ENCODE measurements at places on chromosomes 13 and 19.

DNA sequence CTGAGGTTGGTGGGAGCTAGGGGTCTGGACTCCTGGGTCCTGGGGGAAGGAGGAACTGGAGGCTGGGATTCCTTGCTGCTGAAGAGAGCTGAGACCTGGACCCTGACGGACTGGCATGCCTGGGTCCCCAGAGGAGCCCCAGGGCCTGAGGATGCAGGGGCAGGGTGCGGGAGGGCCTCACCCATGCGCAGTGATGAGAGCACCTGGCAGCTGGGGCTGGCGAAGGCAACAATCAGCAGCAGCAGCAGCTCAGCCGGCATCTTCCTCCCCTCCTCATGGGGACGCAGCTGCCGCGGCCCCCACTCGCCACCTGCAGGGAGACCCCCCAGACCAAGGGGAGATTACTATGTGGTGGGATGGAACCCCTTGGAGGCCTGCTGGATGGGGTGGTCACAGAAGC, 4.5 kb downstream of the GRIK5 start:
- no peak for DNase-seq

- no peak for DNase-seq
Measured at GRCh38 chr19:5006821-5007220, 37.9 kb downstream of the KDM4B start.

DNA sequence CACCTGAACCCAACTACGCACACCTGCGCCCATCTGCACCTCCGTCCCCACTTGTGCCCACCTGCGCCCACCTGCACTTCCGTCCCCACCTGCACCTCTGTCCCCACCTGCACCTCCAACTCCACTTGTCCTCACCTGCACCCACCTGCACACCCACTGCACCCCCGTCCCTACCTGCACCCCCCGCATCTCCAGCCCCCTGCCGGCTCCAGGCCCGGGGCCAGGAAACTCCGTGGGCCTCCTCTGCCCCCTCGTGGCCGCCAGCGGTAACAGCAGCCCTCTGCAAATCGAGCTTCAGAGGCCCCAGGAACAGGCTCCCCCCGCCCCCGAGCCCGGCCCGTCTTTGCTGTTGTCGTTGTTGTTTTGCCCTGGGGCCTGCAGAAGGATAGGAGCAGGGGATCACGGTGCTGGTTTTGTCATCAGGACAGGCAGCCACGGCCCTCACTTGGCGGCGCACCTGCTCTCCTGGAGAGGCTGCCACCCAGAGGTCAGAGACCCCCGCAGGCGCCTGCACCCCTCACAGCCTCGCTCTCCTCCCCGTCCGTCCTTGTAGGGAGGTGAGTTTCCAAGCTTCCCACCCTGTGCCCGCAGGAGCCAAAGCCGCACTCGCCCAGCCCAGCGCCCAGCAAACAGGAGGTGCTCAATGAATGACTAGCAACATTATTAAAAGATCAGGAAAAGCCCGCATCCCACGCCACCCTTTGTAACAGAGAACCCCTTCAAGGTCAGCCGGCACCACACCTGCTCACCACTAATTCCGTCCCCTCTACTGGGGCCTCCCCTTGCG, 65.4 kb downstream of the GNG7 start:
- peak; percentile 56 for DNase-seq

DNA sequence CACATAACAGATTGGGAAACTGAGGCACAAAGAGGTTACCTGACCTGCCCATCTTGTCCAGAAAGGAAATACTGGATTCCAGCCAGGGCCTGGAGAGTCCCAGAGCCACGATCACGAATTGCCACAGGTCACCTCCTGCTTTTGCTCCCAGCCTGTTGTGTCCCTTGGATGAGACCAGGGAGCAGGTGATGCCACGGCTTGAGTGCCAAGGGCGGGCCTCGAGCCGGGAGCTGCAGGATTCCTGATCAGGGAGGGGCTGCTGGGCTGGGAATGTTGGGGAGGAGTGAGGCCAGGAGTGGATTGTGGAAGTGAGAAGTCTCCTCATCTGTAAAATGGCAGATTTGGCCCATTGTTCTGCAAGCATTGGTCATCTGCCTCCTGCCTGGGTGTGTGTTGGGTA, 29.4 kb downstream of the DNM2 start:
- DNase-seq, result no peak

DNA sequence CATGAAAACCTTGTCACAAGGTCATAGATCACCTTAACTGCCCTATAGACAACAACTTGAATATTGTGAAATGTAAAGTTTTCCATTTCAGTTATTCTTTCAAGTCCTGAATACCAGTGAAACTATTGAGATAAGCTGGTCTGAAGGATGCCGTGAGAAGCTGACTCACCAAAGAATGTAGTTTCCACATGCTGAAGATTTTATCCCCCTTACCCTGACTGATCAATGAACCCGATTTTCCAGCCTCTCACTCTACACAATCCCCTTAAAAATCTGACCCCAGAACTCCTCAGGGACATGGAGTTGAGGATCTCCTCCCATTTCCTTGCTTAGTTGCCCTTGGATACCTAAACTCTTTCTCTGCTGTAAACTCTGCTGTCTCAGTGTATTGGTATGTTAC, 67.5 kb downstream of the POSTN start:
- no peak for DNase-seq

DNA sequence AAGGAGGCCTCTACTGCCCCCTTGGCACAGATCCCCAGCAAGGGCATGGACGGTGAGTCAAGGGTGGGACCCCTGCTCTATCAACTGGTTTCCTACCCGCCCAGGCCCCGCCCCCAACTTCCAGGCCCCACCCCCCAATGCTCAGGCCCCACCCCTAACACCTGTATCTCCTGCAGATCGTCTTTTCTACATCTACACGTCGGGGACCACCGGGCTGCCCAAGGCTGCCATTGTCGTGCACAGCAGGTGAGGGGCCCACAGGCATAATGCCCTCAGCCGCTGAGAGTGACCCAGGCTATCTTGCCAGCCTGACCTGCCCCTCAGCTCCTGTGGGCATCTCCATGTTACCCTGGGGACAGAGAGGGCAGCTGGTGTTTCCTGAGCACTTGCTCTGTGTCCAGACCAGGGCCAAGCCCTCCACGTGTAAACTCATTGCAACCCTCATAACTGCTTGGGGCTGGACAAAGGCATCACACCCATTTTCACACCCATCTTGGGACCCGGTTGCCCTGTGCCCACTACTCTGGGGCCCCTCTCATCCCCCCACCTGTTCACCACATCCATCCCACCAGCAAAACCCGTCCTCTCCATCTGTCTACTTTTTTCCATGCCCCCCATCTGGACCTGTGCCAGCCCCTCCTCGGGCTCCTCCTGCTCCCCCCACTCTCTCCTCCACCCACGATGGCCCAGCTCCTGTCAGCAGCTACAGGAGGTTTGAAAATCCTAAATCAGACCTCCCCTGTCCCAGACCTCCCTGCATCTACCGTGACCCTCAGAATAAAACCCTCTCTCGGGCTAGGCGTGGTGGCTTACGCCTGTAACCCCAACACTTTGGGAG, 17.2 kb downstream of the SLC27A1 start:
- no peak for DNase-seq

DNA sequence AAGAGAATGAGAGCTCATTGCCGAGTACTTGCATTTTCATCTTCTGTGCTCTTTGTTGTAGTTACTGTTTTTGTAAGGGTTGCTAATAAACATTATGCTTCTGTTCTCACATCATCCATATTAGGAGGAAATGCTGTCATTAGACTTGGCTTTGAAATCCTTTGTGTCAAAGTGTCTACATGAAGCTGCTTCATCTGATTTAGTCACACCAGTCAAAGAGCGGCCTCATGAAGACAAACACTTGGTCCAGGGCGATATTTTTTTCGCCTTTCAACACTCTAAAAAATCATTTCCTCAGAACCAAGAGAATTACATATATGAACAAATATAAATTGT, 105.0 kb downstream of the SPRY2 start:
- DNase-seq, result no peak

- DNase-seq, result no peak
Measured at GRCh38 chr13:79512950-79513349, 32.0 kb downstream of the NDFIP2 start.

GRCh38 chr13:62910541-62911060, 1495.0 kb upstream of the PCDH20 start:
- no peak for DNase-seq

DNA sequence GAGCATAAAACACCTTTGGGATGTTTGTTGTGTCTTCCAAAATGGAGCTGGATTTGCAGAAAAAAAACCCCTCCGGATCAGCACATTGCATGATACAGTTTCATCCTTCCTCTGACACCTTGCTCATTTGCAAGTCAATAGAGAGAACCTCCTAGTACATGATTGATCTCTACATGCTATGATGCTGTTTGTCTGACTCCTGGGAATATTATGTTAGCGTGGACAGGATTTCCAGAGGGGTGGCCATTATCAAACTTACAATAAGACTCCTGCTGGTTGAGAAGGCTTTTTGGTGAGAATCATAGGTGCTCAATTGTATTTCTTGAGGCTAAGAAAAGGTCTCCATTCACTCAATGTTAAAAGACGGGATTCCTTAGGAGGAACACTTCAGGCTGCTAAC, 75.9 kb upstream of the SCEL start:
- no peak for DNase-seq

- no peak for DNase-seq
Measured at GRCh38 chr13:101988140-101988539, 413.7 kb downstream of the FGF14 start.

- DNase-seq, result no peak
Measured at GRCh38 chr13:110290153-110290552, 16.8 kb downstream of the COL4A1 start.

DNA sequence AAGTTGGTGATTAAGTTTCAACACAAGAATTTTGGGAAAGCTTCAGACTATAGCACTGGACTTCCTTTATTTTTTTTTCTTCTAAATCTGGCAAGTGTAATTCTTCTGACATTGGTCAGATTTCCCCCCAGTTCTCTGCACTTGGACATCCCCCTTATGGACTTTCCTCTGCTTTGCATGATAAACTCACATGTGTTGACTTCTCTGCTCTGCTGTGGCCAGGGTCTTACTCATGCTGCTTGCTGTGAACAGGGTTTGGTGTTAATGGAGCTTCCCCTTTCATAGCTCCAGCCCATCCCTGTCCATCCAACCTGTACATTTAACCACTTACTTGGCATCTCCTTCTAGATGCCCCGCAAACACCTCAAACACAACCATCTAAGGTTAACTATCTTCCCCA, 70.5 kb upstream of the SPATA13 start:
- no peak for DNase-seq

GRCh38 chr13:46468570-46469463, 81.8 kb upstream of the RUBCNL start:
- no peak for DNase-seq

GRCh38 chr19:37941782-37942515, 34.9 kb downstream of the SIPA1L3 start:
- DNase-seq, result no peak

- no peak for DNase-seq
Measured at GRCh38 chr13:100824366-100824765, 149.8 kb upstream of the TMTC4 start.

DNA sequence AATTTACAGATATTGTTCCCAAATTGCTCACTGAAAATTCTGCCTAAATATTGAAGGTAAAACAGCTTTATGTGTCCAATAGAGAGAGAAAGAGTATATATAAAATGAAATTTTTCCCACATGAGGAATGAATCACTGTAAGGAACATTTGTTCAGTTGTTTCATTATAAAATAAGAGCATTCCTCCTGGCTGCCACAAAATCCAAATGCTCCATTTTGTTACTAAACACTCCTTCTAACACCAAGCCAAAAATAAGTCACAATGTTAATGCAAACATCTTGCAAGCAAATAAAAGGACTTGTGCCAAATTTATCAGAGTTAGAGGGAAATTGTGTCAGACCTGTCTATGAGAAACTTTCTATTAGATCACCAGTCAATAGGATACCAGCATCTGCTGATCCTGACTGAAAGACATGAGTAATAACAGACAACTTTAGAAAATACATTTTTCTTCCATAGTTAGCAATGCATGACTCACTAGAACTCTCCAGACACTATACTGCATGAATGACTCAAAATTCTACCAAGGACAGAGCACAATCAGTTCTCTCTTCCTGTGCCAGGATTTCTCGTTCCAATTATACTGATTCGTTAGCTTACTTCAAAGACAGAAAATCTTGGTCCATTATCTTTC, 83.5 kb upstream of the FNDC3A start:
- DNase-seq, result no peak

GRCh38 chr19:53906211-53907192, 2.6 kb upstream of the CACNG7 start:
- peak; percentile 32 for DNase-seq

- DNase-seq, result no peak
Measured at GRCh38 chr19:35777961-35778360, 2.6 kb downstream of the ARHGAP33 start.

GRCh38 chr13:100515410-100515800, 73.2 kb downstream of the GGACT start:
- no peak for DNase-seq

DNA sequence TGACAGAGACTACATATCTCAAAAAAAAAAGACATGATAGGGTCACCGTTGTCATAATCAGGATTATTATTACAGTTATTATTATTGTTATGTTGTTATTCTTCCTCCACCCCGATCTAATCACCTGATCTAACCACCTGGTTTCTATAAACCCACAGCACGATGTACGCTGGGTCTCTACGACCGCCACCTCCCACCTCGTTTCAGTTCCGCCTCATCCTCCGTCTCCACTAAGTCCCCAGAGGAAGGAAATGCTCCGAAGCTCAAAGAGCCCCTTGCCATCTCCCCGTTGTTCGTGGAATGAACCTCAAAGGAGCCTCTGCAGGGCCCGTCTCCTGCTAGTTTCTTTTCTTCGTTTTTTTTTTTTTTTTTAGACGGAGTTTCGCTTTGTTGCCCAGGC, 15.9 kb upstream of the MEIS3 start:
- DNase-seq, result no peak

- DNase-seq, result no peak
Measured at GRCh38 chr13:76331943-76332712, 554.1 kb downstream of the KCTD12 start.

DNA sequence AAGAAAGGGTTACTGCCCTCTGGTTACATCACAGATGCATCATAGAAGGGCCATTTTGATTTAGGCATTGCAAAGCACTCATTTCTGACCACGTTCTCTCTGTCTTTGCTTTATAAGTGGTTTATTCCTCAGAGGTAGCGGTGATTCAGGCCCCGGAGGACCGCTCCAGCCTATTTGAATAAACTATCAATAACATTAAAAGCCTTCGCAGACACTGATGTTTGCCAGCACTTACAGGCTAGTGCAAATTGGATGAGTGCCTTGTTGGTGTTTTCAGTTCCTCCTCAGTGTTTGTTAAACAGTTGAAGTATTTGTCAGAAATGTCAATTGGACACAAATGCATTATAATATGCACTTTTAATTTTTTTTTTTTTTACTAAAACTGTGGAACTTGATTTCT, 120.2 kb downstream of the RXFP2 start:
- DNase-seq, result no peak

DNA sequence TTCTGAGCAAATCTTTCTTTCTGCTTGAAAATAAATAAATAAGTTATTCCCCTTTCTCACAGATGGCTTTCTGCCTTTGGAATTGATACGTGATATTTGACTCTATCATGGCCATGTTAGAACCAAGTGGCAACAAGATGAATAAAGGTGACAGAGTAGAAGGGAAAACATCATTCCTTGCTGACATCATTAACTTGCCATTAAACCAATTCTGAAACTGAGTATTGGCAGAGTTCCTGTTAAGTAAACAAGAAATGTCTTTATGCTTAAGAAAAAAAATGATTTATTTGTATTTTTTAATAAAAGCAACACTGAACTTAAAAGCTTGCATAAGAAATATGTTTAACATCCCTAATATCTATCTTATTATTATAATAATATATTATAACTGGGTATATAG, 828.1 kb downstream of the PCDH9 start:
- no peak for DNase-seq
